ENCODE measurements at places on chromosomes 11 and 22.

- no peak for DNase-seq
These were observed 4.2 kb downstream of the PDE2A start for GRCh38 chr11:72670041-72670440.

GRCh38 chr11:74380746-74381439, 17.3 kb downstream of the PGM2L1 start:
- DNase-seq, result no peak

GRCh38 chr11:26227301-26227746, 104.6 kb upstream of the ANO3 start:
- DNase-seq, result no peak

GRCh38 chr22:41094041-41094593, 1.7 kb downstream of the EP300 start:
- DNase-seq, result no peak

Data from activated naive CD8-positive, alpha-beta T cell treated with anti-CD3 and anti-CD28 coated beads, Interleukin-2, amount 50 U/mL, for 24 hours (primary cell).